CD14-positive monocyte (primary cell): ENCODE measurements at places on chromosomes 1 and 21. TPM values are rescaled to one million over a fixed set of nuclear protein-coding genes. Genes with fewer than 3 reads are reported as not detected.

PODN gene
- polyA plus RNA-seq, result not detected

FCRL2 gene
- not detected for polyA plus RNA-seq

PRAMEF12 gene
- polyA plus RNA-seq, result not detected in 2 replicates

CDC42 gene
- 106 and 210 TPM in 2 replicates for polyA plus RNA-seq

PRAMEF10 gene
- polyA plus RNA-seq, result not detected in 2 replicates

IL10 gene
- 7.8 TPM for polyA plus RNA-seq

S100A9 gene
- 18,782 and 20,498 TPM in 2 replicates for polyA plus RNA-seq

ALX3 gene
- polyA plus RNA-seq, result not detected in 2 replicates

GRCh38 chr1:153597206-153597605 is 15.7 kb downstream of the S100A16 start:
- H3K4me3 ChIP-seq, result no peak overlapping the region
- no peaks in the 10 kb centered on the region for H3K27me3 ChIP-seq
- no peaks in the 10 kb centered on the region for H3K36me3 ChIP-seq
- peak; percentile 49 for DNase-seq
- peaks cover 24% of the 10 kb centered on the region for H3K4me1 ChIP-seq
- no peak overlapping the region for H3K27ac ChIP-seq

GRCh38 chr1:1963570-1963969 is 40.0 kb downstream of the CFAP74 start:
- no peak overlapping the region for H3K4me3 ChIP-seq
- H3K27ac ChIP-seq, result no peak overlapping the region
- no peaks in the 10 kb centered on the region for H3K36me3 ChIP-seq

DNA sequence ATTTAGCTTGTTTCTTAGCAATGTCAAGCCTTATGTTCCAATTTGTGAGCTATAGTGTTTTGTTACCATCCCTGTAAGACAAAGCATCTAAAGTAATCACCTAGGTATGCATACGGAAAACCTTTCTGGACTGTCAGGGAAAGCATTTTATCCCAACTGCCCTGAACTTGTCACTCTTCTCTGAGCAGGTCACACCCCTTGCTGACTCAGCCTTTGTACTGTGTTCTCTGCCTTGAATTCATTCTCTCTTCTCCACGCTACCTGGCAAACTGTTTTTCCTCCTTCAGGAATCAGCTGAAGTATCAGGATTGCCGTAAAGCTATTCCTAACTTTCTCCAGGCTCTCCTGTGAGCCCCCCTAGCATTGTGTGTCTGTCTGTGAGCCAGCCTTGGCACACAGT is 54.2 kb downstream of the PBX1 start:
- no peaks in the 10 kb centered on the region for H3K4me1 ChIP-seq
- H3K27me3 ChIP-seq, result no peaks in the 10 kb centered on the region
- H3K36me3 ChIP-seq, result no peaks in the 10 kb centered on the region
- no peak overlapping the region for H3K27ac ChIP-seq
- no peak for DNase-seq

GRCh38 chr1:89503690-89504089 is 20.9 kb upstream of the LRRC8B start:
- no peak for DNase-seq
- H3K36me3 ChIP-seq, result no peaks in the 10 kb centered on the region
- no peak overlapping the region for H3K4me3 ChIP-seq
- H3K27me3 ChIP-seq, result no peaks in the 10 kb centered on the region
- H3K27ac ChIP-seq, result no peak overlapping the region
- H3K4me1 ChIP-seq, result no peaks in the 10 kb centered on the region

GRCh38 chr21:32320059-32320458 is 21.4 kb downstream of the MRAP start:
- DNase-seq, result no peak
- H3K27ac ChIP-seq, result no peak overlapping the region
- no peaks in the 10 kb centered on the region for H3K27me3 ChIP-seq

GRCh38 chr1:26070296-26070962 is 3.0 kb upstream of the TRIM63 start:
- H3K4me3 ChIP-seq, result no peak overlapping the region
- no peak overlapping the region for H3K27ac ChIP-seq
- no peaks in the 10 kb centered on the region for H3K4me1 ChIP-seq
- no peaks in the 10 kb centered on the region for H3K36me3 ChIP-seq

- no peaks in the 10 kb centered on the region for H3K27me3 ChIP-seq
- no peaks in the 10 kb centered on the region for H3K36me3 ChIP-seq
- H3K27ac ChIP-seq, result no peak overlapping the region
- DNase-seq, result no peak
- no peak overlapping the region for H3K4me3 ChIP-seq
These were observed 147.2 kb downstream of the NR5A2 start for GRCh38 chr1:200174525-200175295.

GRCh38 chr1:18237371-18237770 is 129.8 kb downstream of the IGSF21 start:
- DNase-seq, result no peak
- no peak overlapping the region for H3K4me3 ChIP-seq
- H3K27me3 ChIP-seq, result no peaks in the 10 kb centered on the region
- no peaks in the 10 kb centered on the region for H3K36me3 ChIP-seq

- H3K36me3 ChIP-seq, result peaks cover 53% of the 10 kb centered on the region
- H3K27ac ChIP-seq, result no peak overlapping the region
- no peak for DNase-seq
- no peak overlapping the region for H3K4me3 ChIP-seq
- no peaks in the 10 kb centered on the region for H3K27me3 ChIP-seq
These were observed 9.0 kb downstream of the DR1 start for GRCh38 chr1:93354749-93355148.

- no peaks in the 10 kb centered on the region for H3K36me3 ChIP-seq
- H3K27ac ChIP-seq, result no peak overlapping the region
- no peaks in the 10 kb centered on the region for H3K4me1 ChIP-seq
- H3K4me3 ChIP-seq, result no peak overlapping the region
- no peak for DNase-seq
- H3K27me3 ChIP-seq, result no peaks in the 10 kb centered on the region
These were observed 155.8 kb upstream of the UBE2U start for GRCh38 chr1:64047549-64047996.

GRCh38 chr1:228478326-228478725 is 8.9 kb upstream of the RNF187 start:
- H3K4me3 ChIP-seq, result no peak overlapping the region
- peaks cover 27% of the 10 kb centered on the region for H3K4me1 ChIP-seq
- DNase-seq, result no peak
- no peaks in the 10 kb centered on the region for H3K36me3 ChIP-seq

GRCh38 chr1:93766451-93766850 is 84.8 kb upstream of the BCAR3 start:
- DNase-seq, result no peak
- H3K4me1 ChIP-seq, result peaks cover 10% of the 10 kb centered on the region
- H3K27me3 ChIP-seq, result no peaks in the 10 kb centered on the region
- no peaks in the 10 kb centered on the region for H3K36me3 ChIP-seq
- no peak overlapping the region for H3K4me3 ChIP-seq

- H3K27me3 ChIP-seq, result no peaks in the 10 kb centered on the region
- peaks cover 26% of the 10 kb centered on the region for H3K4me1 ChIP-seq
- DNase-seq, result peak; percentile 55
- no peak overlapping the region for H3K4me3 ChIP-seq
- H3K36me3 ChIP-seq, result peaks cover 6% of the 10 kb centered on the region
- peak overlapping the region; percentile 26 for H3K27ac ChIP-seq
These were observed 11.1 kb downstream of the ADPRS start for GRCh38 chr1:36099681-36100341.

DNA sequence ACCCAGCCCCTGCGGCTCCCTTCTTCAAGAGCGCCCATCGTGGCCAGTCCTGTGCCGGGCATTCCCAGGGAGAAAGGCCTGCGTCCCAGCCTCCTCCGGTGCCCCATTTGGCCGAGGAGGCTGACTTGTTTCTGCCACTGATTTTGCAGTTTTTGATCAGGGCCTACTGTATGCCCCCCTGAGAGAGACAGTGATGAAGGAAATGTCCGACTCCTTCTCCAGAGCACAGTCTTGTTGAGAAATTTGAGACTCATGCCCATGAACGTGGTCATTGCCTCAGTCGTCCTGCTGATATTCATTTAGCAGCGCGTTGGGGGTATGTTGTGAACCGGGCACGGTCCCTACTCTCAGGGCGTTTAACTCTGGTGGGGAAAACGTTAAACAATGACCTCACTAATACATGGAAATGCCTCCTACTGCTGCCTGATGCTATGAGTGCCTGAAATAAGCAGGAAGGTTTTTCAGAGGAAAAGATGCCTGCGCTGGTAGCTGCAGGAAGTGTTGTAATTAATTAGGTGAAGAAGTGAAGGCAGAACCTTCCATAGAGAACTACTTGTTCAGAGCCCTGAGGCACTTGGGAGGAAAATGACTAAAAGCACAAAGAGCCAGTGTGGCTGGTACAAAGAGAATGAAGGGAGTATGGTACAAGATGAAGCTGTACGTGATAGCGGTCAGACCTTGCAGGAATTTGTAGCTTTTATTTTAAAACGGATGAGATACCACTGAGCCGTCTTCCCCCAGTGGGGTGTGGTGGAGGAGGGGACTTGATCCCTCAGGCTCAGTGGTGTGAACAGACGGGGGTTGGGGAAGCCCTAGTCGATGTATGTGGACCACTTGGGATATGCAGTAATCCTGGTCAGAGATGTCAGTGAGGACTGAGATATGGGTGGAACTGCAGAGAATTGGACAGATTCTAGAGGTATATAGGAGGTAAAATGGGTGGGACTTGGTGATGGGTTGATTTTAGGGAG is 730 bp downstream of the ZCCHC17 start:
- H3K4me3 ChIP-seq, result peak overlapping the region; percentile 93
- peaks cover 23% of the 10 kb centered on the region for H3K4me1 ChIP-seq
- peak; percentile 6 for DNase-seq

DNA sequence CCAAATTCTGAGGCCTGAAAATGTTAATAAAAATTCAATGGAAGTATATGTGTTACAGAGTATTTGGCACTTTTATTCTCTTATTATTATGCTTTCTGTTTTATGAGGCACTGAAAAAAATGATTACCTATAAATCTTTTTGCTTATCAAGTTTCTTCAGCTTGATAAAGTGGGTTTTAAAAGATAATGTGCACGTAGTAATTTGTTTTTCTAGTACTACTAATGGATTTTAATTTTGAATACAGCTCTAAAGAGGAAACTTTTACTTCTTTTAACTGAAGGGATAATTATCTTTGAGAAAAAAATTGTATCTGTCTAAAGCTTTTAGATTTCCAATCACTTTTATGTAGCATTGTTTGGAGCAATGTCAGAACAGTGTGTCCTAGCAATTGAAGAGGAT is 211.4 kb upstream of the L1TD1 start:
- H3K27me3 ChIP-seq, result no peaks in the 10 kb centered on the region
- no peak overlapping the region for H3K27ac ChIP-seq
- no peaks in the 10 kb centered on the region for H3K36me3 ChIP-seq

DNA sequence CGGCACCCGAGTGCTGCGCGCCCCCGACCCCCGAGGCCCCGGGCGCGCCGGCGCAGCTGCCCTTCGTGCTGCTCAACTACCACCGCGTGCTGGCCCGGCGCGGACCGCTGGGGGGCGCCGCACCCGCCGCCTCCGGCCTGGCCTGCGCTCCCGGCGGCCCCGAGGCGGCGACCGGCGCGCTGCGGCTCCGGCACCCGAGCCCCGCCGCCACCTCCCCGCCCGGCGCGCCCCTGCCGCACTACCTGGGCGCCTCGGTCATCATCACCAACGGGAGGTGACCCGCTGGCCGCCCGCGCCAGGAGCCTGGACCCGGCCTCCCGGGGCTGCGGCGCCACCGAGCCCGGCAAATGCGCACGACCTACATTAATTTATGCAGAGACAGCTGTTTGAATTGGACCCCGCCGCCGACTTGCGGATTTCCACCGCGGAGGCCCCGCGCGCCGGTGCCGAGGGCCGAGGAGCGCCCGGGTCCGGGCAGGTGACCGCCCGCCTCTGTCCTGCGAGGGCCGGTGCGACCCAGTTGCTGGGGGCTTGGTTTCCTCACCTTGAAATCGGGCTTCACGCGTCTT is 49.0 kb downstream of the SIM2 start:
- no peaks in the 10 kb centered on the region for H3K36me3 ChIP-seq
- H3K27ac ChIP-seq, result no peak overlapping the region
- H3K27me3 ChIP-seq, result peaks cover 28% of the 10 kb centered on the region
- no peak overlapping the region for H3K4me3 ChIP-seq
- no peaks in the 10 kb centered on the region for H3K4me1 ChIP-seq

DNA sequence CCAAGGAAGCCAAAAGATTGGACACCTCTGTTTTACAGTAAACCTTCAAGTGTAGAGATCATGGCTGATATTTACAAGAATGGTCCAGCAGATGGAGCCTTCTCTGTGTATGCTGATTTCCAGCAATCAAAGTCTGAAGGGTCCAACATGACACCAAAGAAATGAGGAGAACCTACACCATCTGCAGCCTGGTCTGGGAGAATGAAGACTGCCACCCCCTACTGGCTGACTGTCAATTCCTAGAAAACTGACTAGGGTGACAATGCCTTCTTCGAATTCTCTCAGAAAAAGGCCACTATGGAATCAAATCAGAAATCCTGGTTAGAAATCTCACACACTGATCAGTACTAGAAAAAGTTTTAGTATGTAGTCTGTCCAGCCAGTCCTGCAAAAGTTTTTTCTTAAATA is 83.3 kb downstream of the CDC42BPA start:
- H3K27me3 ChIP-seq, result no peaks in the 10 kb centered on the region
- H3K4me1 ChIP-seq, result no peaks in the 10 kb centered on the region
- no peaks in the 10 kb centered on the region for H3K36me3 ChIP-seq
- H3K27ac ChIP-seq, result no peak overlapping the region
- no peak for DNase-seq
- no peak overlapping the region for H3K4me3 ChIP-seq

GRCh38 chr1:52306227-52307006 is 59.6 kb downstream of the CC2D1B start:
- H3K27ac ChIP-seq, result no peak overlapping the region
- H3K4me3 ChIP-seq, result no peak overlapping the region
- H3K27me3 ChIP-seq, result no peaks in the 10 kb centered on the region
- DNase-seq, result no peak
- H3K36me3 ChIP-seq, result no peaks in the 10 kb centered on the region

GRCh38 chr1:115136106-115136505 is 46.8 kb upstream of the TSPAN2 start:
- H3K4me3 ChIP-seq, result no peak overlapping the region
- H3K4me1 ChIP-seq, result no peaks in the 10 kb centered on the region
- no peaks in the 10 kb centered on the region for H3K36me3 ChIP-seq

- H3K27me3 ChIP-seq, result no peaks in the 10 kb centered on the region
- no peak overlapping the region for H3K27ac ChIP-seq
- no peak for DNase-seq
These were observed 51.5 kb downstream of the SYT14 start for GRCh38 chr1:209989525-209989924.

- no peaks in the 10 kb centered on the region for H3K27me3 ChIP-seq
- peak overlapping the region; percentile 44 for H3K4me3 ChIP-seq
- no peak overlapping the region for H3K27ac ChIP-seq
- no peak for DNase-seq
- no peaks in the 10 kb centered on the region for H3K36me3 ChIP-seq
- peaks cover 17% of the 10 kb centered on the region for H3K4me1 ChIP-seq
These were observed 27.1 kb downstream of the MAEL start for GRCh38 chr1:167016100-167016750.

GRCh38 chr1:113809670-113810602 is 2.3 kb downstream of the RSBN1 start:
- no peaks in the 10 kb centered on the region for H3K27me3 ChIP-seq
- peaks cover 46% of the 10 kb centered on the region for H3K4me1 ChIP-seq
- DNase-seq, result no peak
- peaks cover 11% of the 10 kb centered on the region for H3K36me3 ChIP-seq
- no peak overlapping the region for H3K4me3 ChIP-seq
- peak overlapping the region; percentile 50 for H3K27ac ChIP-seq

GRCh38 chr1:156838972-156839371 is 19.9 kb downstream of the INSRR start:
- no peaks in the 10 kb centered on the region for H3K4me1 ChIP-seq
- peak; percentile 15 for DNase-seq
- H3K36me3 ChIP-seq, result no peaks in the 10 kb centered on the region
- no peak overlapping the region for H3K27ac ChIP-seq
- H3K27me3 ChIP-seq, result peaks cover 7% of the 10 kb centered on the region
